ENCODE measurements at places on chromosomes 3 and 15. TPM values are rescaled to one million over a fixed set of nuclear protein-coding genes. Genes with fewer than 3 reads are reported as not detected.
A peak's percentile ranks its signal among the peaks of the same experiment; 100 is the strongest.

The TRPM1 gene
- not detected for total RNA-seq

The ARHGEF26 gene
- 3.5 TPM for total RNA-seq

The RHOV gene
- total RNA-seq = 0.12 TPM

The EPHB3 gene
- 7.2 TPM for total RNA-seq

The ANO10 gene
- total RNA-seq = 47.4 TPM

The SQOR gene
- 10.9 TPM for total RNA-seq

The MLF1 gene
- 13.7 TPM for total RNA-seq

The SLC28A2 gene
- total RNA-seq = not detected

The ARHGAP11A gene
- total RNA-seq = 14.5 TPM

The SSUH2 gene
- total RNA-seq = not detected

The SLC22A13 gene
- 0.97 TPM for total RNA-seq

The WDR93 gene
- not detected for total RNA-seq

DNA sequence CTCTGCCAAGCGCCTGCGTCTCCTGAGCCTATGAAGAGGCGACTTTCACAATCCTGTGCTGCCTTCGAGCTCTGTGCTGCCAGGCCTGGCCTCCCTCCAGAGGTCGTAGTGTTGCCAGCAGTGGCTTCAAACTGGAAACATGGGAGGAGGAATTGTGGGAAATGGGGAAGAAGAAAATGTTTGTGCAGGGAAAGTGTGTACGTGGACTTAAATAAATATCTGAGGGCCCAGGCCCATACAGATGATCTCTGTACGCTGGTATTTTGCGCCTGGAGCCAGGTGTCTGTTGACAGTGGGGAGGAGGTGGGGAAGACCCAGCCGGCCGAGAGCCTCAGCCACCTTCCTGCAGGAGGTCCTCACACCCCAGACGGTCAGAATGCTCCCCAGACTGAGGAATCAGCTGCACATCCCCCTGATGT, 44.6 kb downstream of the ZBTB38 start:
- DNase-seq = no peak

GRCh38 chr15:33964665-33965040, 3.6 kb upstream of the CHRM5 start:
- no peak for DNase-seq

- DNase-seq = no peak
Measured at GRCh38 chr15:44633603-44634002, 29.9 kb downstream of the SPG11 start.

- DNase-seq = no peak
Measured at GRCh38 chr15:67242708-67243111, 11.8 kb downstream of the AAGAB start.

DNA sequence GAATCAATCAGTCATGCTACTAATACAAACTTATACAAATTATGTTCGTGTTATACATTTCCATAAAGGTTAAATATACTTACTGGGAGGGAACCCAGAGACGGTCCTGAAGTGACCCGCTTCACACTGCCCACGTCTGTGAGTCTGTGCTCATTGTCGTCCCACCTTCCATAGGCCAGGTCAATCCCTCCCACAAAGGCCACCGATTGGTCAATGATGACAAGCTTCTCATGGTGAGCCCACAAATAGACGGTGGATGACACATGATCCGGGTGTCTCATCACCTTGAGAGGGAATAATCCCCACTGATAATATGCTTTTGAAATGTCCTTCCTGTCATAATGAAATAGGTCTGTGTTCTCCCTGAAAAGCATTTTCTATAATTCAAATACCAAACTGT, 121.7 kb downstream of the PLD1 start:
- no peak for DNase-seq

DNA sequence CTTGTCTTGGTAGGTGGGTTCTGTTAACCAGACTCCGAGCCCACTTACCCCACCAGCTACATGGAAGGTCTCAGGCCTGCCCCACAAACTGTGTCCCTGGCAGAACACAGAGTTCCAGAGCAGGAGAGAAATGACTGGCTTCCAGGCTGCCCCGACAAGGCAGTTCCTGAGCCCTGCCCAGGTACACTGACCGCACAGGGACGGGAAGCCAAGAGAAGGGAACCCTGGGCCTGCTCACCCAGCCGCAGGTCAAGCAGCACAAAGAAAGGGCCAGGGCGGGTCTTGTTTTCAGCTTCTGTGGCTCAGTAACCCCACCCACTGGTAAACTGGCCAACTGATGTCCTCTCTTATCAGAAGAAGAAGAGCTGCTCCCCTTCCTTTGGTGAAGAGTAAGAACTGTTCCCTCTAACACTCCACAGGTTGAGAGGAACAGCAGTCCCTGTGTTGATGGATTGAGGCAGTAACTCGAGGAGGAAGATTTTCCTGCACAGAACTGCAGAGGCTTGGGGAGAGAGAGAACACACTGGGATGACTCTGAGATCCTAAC, 68.4 kb downstream of the CRTC3 start:
- no peak for DNase-seq

- DNase-seq = no peak
Measured at GRCh38 chr15:69719527-69720240, 267.1 kb downstream of the RPLP1 start.

DNA sequence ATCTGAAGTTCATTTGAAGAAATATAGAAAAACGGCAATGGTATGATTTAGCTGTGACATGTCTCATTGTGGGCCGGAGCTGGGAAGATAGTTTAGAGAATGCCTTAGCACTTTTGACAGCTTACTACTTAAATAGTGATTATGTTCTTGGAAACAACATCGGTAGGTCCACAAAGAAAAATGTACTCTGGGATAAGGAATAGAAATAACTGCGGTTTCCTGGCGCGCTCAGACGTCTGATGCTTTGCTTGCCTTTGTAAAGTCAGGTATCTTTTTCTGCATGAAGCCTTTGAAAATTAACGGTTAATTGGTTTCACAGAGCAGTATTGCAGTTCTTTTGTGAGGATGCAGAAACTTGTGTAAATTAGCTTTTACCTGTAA, 1.4 kb downstream of the USP3 start:
- no peak for DNase-seq

- no peak for DNase-seq
Measured at GRCh38 chr15:59616379-59616778, 4.8 kb downstream of the GCNT3 start.

- DNase-seq = no peak
Measured at GRCh38 chr3:190175490-190175889, 54.8 kb upstream of the P3H2 start.

GRCh38 chr3:183536238-183536880, 19.1 kb downstream of the KLHL6 start:
- DNase-seq = no peak

DNA sequence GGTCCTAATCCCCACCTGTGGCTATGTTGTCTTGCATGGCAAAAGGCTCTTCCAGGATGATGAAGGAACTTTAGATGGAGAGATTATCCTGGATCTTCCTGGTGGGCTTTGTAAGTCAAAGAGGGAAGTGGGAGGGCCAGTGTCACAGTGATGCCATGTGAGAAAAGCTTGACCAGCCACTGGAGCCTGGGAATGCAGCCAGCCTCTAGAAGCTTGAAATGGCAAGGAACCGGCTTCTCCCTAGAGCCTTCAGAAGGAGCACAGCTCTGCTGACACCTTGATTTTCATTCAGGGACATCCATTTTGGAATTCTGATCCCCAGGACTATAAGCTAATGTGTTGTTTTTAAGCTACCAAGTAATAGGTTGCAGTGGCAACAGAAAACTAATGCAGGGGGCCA, 58.3 kb downstream of the CLEC3B start:
- DNase-seq = no peak

- DNase-seq = no peak
Measured at GRCh38 chr3:35659768-35660167, 20.4 kb downstream of the ARPP21 start.

GRCh38 chr3:111998636-111999483, at the start of gene TAGLN3:
Gene TAGLN3 (plus strand): TSS chr3:111998922. CDS start chr3:111999423, 501 bp downstream.
- DNase-seq = no peak

DNA sequence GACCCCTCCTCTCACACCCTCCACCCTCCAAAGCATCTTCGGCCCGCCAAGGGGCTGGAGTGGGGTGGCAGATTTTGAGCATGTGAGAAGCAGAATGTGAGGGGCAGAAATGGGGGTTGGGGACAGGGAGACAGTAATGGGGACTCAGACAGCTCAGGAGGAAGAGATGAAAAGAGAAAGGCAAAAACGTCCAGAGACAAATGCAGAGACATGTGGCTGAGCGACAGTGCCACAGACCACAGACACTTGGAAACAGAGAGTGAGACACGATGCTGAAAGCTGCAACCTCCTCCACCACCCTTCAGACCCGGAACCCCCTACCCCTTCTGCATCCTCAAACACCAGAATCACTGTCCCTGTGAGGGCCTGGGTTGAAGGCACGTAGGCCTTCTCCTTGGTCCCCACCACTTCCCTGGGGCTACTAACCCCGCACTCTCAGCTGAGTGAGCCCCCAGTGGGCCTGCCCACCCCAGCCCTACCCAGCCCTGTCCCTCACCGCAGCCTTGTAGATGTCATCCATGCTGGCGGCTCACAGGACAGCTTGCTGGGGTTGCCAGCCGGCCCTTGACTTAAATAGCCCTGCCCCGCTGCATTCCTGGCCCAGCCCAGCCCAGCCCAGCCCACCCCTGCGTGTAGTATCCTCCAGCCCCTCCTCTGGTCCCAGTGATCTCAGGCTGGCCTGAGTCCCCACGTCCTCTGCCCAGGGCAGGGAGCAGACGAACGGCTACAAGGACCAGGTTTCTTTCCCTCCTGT, at the start of gene TNNC1:
Gene TNNC1 (minus strand): TSS at position 546 of the 754 bp plus-strand sequence. CDS start 26 bp downstream, at position 520.
- no peak for DNase-seq

- no peak for DNase-seq
Measured at GRCh38 chr15:101167411-101167752, 84.5 kb downstream of the CHSY1 start.

DNA sequence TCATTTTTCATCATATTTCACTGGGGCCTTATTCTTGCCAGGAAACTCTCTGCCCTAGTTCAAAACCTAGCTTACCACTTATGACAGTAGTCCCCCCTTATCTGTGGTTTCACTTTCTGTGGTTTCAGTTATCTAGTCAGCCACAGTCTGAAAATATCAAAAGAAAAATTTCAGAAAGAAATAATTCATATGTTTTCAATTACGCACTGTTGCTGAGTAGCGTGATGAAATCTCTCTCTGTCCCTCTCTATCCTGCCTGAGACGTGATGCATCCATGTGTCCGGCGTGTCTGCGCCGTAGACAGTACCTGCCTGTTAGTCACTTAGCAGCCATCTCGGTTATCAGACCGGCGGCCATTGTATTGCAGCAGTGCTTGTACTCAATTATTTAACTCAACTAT, 369.9 kb upstream of the MCTP2 start:
- no peak for DNase-seq

DNA sequence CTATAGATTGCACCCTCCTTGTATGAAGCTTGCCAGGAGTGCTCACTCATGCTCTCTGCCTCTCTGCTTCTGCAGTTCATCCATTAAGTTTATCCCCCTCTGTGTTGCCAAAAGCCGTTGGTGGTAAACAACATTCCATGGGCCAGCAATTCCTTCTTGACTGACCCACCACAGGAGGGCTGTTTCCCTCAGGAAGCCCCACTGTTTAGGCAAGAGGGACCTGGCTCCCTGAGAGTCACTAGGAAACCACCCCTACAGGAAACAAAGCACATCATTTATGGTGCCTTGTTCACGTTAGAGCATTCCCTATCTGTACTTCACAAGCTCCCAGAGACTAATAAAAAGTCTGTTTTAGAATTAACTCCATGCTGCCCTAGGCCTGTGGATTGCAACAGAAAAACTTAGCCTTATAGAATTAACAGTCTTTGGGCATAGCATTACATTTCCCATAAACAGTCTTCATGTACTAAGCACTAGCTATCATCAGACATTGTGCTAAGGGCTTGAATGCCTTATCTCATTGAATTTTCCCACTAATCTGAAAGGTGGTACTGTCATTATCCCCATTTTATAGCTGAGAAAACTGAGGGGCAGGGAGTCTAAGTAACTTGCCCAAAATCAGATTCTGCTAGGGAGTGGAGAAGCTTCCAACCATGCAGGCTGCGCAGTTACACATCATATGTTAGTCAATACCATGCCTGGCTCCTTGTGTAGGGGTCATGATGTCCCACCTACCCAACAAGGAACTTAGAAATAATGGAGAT, 149.9 kb downstream of the SHQ1 start:
- DNase-seq = no peak

DNA sequence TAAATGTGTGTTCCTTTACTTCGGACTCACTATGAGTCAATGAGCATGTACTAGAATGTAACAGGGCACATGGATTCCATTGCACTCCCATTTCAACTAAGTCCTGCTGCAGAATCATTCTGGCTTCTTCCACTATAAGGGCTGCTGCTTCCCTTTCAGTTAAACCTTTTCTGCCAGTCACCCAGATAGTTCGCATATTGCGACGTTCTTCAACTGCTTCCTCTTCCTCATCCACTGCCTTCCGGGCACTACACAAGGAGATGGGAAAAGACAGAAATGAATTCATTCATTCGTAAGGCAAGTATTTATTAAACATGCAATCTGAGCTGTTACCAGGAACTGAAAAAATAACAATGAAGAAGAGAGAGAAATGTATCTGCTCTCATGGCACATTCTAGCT, 55.6 kb downstream of the POLQ start:
- no peak for DNase-seq

GRCh38 chr15:48112242-48112641, 8.5 kb upstream of the SLC24A5 start:
- no peak for DNase-seq

GRCh38 chr3:129428376-129429079, at the start of gene EFCAB12:
Gene EFCAB12 (minus strand): TSS chr3:129428636. CDS start chr3:129428488, 148 bp downstream.
- peak; percentile 98 for DNase-seq

DNA sequence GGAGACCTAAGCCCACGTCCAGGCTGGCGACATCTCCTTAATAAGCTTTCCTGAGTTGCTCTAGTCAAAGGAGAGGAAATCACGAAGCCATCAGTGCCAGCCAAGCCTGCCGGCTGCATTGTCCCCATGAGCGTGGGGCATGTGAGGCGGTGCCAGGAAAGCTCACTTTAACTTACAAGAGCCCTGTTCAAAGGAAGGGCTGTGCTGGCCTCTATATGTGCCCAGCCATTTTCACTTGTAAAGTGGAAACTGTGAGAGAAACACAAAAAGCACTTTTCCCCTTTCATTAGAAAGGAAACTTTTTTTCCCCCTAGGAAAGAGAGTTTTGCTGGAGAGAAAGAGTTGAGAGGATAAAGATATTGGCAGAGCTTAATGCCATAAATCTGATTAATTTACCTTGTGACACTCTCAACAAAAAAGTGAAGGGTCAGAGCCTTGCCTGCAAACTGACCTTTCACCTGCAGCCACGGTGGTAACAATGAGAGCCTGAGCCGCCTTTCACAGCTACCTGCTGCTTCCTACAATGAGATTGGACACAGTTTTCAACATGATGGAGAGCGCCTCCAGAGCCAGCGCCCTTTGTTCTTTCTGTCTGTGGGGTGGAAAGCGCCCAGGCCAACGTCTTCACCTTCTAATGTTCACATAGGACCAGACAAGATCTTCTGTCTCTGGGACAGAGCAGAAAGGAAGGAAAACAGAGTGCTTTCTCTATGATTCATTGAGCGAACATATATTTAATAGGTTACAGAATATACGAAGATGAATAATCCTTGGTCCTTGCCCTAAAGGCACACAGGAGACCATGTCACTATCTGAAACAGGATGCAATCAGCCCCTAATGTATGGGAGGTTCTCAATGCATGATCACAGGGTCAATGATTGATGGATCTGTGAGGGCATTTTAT, 233.1 kb upstream of the HES1 start:
- DNase-seq = no peak

GRCh38 chr3:124250053-124250452, 258.1 kb upstream of the ROPN1 start:
- DNase-seq = no peak

Data from chondrocyte (in vitro differentiated cells).